ENCODE measurements at places on chromosomes 2 and 18.

DNA sequence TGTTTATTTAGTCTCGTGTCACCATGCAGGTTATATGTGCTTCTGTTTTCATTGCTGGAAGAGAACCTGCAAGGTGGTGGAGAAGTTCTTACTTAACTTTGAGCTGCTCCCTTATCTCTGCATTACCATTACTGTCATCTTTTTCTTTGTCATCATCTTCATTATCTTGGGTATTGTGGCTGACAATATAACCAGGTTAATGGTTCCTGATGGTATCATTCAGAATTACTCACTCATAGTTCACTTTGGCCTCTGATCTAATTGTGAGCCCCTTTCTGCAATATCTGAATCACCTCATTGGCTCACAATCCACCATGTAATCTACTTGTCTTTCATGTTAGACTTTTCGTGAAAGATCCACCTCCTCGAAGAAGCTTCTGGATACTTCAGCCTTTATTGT, 5.0 kb downstream of the CD28 start:
- no peak for DNase-seq

DNA sequence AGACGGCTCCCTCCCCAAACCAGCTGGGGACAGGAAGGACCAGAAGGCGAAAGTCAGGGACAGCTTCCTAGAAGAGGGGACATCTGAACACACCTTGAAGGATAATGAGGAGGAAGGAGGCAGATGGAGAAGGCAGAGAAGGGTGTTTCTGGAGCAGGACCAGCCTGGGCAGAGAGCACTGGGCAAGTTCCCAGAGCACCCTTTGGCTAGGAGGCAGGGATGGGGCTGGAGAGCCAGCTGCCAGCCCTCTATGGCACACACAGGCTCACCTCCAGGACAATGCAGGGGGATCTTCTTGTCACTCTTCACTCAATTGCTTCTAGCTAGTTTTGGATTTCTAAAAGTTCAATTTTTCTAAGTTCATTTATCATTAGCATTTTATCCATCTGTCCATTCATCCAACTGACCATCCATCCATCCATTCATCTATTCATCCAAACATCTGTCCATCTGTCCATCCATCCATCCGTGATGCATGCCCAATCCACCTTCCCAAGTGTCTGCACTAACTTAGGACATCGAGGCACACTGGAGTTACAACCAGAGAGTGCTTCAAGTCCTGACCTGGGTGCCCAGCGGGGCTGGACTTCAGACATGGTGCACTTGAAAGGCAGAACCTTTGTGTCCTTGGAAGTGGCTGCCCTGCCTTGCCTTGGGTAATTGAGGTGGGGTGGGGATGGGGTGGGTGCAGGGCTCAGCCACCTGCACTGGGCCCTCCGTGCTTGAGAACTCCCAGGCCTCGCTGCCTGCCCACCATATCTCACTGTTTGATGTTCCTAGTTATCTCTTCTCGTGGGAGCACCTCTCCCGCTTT, 42.5 kb downstream of the INHBB start:
- no peak for DNase-seq

GRCh38 chr18:49055754-49056172, 105.0 kb upstream of the SMAD7 start:
- no peak for DNase-seq

GRCh38 chr2:3650140-3650920, 7.7 kb upstream of the ALLC start:
- DNase-seq: no peak

DNA sequence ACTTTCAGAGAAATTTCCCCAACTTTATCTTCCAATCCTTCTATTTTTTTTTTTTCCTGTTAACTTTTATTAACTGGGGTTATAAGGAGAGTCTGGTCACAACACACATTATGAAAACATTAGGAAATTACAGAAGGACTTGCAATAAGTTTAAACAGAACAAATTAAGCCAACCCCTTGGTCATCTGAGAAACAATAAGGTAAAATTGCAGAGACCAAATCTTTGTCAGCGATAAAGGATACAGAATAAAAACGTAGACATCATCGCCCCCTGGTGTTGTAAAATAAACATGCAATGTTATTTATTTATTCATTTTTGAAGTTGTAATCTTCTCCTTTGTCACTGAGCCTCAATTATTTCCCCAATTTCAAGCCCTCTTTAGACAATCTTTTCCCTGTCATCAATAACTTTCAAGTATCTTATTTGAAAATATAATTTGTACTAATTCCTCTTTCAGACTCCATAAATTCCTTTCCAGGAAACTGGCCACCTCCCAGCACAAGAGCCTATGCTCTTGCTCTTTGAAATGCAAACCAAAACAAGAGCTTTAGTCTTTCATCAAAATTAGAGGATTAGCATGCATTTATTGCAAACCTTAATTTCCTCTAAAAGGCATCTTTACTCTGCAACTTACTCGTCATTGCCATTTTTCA, 19.5 kb downstream of the G6PC2 start:
- no peak for DNase-seq

- no peak for DNase-seq
Measured at GRCh38 chr2:3001615-3002560, 375.7 kb downstream of the EIPR1 start.

DNA sequence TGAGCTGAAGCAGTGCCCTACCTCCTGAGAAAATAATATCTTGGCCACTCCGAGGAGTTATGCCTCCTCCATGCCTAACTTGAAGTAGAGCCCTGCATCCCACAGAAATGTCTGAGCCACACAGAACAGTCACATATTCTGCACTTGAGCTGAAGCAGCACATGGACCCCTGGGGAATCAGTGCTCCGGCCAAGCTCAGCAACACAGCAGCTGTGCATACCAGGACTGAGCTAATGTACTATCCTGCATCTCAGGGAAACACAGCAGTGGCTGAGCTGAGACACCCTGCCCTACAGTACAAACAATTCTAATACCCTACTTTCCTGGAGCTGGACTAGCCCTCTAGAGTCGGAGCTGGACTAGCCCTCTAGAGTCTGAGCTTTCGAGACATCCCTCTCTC, 166.9 kb downstream of the ZNF516 start:
- no peak for DNase-seq

All from AG09319 (cell line).